LoVo (cell line): ENCODE measurements at places on chromosomes 7 and 10.

DNA sequence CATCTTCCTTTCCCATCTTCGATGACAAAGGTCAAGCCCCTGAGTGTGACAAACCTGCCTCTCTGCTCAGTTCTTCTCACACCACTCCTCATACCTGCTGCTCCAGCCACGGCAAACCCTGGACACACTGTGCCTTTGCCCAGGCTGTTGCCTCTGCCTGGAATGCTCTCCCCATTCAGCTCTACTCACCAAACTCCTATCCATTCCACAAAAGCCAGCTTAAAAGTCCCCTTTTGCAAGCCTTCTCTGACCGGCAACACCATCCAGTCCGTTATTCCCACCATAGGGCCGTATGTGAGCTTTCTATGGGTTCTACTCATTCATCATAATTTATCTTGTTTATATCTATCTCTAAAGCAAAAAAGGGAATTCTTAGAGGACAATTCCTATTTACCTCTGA, 15.2 kb downstream of the GFRA1 start:
- no peak for DNase-seq

- DNase-seq, result no peak
Observed at GRCh38 chr7:16921151-16921550, 39.4 kb upstream of the AGR3 start.

DNA sequence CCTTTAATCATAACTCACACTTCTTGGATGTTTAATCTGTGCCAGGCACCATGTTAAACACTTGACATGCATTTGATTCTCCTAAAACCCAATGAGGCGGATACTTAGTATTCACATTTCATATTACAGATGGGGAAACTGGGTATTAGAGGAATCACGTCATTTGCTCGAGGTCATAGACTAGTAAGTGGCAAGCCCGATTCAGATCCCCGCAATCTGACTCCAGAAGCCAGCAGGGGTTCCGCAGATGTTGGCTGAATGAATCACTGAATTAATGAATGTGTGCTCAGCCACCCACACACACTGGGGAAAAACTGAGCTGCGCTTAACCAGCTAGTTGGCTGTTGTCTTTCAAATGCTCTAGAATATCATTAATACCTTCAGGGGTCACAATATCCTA, 22.5 kb upstream of the ENO4 start:
- no peak for DNase-seq

- no peak for DNase-seq
Observed at GRCh38 chr10:122450353-122450990, 4.0 kb upstream of the ARMS2 start.

- DNase-seq, result no peak
Observed at GRCh38 chr7:157397731-157398691, 61.2 kb downstream of the DNAJB6 start.

DNA sequence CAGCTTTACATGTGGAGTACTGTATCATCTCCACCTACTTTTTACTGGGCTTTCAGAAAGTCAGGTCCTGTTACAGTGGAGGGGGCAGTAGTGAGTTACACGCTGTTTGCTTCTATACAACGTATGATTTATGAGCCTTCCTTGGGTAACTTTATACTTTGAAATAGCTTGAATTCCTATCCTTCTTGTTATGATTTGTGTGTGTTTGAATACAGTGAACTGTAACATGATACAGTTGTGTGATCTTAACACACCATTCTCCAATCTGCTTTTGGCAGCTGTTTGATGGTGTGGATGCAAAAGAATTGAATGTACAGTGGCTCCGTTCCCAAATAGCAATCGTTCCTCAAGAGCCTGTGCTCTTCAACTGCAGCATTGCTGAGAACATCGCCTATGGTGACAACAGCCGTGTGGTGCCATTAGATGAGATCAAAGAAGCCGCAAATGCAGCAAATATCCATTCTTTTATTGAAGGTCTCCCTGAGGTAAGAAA, 41.7 kb downstream of the SP8 start:
- DNase-seq, result no peak

- peak; percentile 15 for DNase-seq
Observed at GRCh38 chr10:14396411-14397048, 65.8 kb upstream of the FRMD4A start.

DNA sequence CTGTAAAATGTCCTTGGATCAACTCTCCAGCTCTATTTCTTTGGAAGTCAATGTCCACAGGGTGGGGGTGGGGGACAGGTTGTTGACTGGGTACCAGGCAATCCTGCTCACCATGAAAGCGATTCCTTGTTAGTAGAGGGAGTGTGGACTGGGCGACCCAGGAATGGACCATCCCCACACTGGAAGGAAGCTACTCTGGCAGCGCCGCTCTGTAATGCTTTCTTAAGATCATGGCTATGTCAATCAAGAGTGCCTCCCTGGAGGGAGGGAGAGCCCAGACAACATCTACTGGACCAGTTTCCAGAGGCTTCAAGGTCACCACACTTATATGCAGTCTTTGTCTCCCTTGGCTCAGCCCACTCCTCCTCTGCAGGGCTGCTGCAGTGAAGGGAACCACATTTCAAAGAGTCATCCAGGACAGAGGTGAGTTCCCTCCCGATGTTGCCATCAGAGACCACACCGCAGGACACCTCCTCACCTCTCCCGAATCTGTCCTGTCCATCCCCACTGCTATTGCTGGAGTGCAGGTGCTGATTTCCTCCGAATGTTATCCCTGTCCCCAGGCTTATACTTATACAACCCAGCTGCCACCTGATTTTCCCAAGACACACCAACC, 6.9 kb downstream of the GIMAP5 start:
- no peak for DNase-seq

GRCh38 chr7:22296265-22296566, 60.7 kb downstream of the RAPGEF5 start:
- no peak for DNase-seq

GRCh38 chr10:55740110-55740509, 620.9 kb downstream of the ZWINT start:
- DNase-seq, result no peak
